ENCODE measurements at places on chromosomes 2 and 18.
A peak's percentile ranks its signal among the peaks of the same experiment; 100 is the strongest.

- DNase-seq: no peak
Measured at GRCh38 chr2:36677386-36677785, 19.1 kb upstream of the VIT start.

DNA sequence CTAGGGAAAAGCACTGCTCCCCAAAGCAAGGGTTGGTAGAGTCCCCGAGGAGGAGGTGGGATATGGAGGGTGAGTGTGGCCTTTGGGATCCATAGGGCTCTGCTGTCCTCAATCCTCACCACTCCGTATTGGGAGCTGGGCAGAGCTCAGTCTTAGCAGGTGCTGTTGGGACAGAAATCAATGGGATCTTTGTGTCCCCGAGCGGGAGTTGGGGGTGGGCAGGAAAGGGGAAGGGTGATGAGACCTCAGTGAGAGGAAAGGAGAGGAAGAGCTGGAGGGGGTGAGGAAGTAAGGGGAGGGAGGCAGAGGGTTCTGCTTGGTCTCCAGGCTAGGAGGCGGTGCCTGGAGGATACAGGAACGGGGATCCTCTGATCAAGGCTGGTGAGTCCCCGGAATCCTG, 2.6 kb downstream of the ASIC4 start:
- DNase-seq: no peak

- DNase-seq: no peak
Measured at GRCh38 chr2:122237450-122237849, 482.0 kb downstream of the TSN start.

- no peak for DNase-seq
Measured at GRCh38 chr2:14577843-14578242, 54.7 kb upstream of the LRATD1 start.

- no peak for DNase-seq
Measured at GRCh38 chr2:37866171-37866934, 58.7 kb upstream of the RMDN2 start.

DNA sequence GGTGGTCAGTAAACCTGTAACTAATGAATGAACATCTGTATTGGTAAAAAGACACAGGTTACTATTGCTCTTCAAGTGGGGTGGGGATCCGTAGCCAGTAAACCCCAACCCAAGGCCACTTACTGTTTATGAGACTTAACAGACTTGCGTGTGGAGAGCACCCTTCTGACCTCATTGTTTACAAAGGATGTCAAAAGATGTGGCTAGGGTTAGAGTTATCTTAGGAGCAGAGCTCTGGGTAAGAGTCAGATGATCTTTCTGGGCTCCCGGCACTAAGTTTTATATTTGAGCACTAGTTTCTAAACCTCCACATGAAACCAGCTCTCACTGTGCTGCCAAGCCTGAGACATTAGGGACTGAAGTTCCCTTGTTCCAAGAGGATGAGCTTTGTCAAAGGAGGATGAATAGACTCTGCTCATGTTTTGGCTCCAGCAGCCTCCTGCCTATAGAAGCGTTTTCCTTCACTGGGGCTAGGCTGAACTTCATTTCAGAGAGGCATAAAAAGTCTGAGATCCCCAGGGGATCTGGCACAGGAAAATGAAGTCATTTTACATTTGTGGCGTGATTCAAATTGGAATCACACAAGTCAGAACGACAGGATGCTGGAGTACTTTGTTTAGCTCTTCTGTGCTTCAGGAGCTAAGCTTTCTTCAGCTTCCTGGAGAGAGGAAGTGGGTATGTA, 403.1 kb upstream of the TRIB2 start:
- DNase-seq: no peak

GRCh38 chr2:120219766-120220165, 3.4 kb downstream of the TMEM185B start:
- DNase-seq: no peak

- DNase-seq: no peak
Measured at GRCh38 chr2:37000318-37000717, 34.0 kb upstream of the STRN start.

GRCh38 chr2:222771832-222772231, 89.0 kb upstream of the ACSL3 start:
- DNase-seq: no peak

GRCh38 chr18:61953161-61953560, 60.4 kb upstream of the RNF152 start:
- DNase-seq: no peak

GRCh38 chr2:11711751-11712150, 34.7 kb upstream of the LPIN1 start:
- DNase-seq: no peak

- DNase-seq: no peak
Measured at GRCh38 chr18:62781893-62782292, 66.6 kb downstream of the PHLPP1 start.

DNA sequence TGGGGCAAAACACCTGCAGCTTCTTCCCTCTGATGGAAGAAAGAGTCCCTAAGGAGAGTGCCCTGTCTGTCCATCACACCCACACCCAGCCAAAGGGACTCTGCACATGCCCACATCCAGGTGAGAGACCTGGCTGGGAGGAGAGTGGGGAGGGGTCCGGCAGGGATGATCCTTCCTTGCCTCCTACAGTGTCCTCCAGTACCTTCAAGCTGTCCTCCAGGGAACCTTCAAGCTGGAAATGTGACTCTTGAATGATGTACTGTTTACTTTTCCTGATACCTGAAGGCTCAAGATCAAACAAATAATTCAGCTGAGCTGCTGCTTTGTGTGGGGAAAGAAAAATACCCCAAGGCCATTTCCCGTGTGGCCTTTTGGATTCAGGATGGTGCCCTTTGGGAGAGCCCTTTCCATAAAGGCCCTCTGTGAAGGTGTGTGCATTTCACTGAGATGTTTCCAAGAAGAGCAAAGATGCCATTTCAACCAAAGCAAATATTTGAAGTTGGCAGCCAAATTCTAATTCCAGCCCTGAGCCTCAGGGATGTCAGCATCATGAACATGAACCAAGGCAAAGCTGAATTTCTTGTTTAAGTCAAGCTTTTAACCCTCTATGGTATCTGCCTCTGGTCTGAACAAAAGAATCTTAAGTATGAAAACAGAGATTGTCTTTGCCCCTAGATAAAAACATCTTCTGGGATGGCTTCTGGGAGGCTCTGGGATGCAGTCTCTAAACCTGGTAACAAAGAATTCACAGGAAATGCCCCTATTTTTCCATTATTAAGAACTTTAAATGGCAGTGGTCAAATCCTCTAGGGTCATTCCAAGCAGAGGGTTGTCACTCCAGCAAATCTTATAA, 11.1 kb downstream of the EVA1A start:
- no peak for DNase-seq

DNA sequence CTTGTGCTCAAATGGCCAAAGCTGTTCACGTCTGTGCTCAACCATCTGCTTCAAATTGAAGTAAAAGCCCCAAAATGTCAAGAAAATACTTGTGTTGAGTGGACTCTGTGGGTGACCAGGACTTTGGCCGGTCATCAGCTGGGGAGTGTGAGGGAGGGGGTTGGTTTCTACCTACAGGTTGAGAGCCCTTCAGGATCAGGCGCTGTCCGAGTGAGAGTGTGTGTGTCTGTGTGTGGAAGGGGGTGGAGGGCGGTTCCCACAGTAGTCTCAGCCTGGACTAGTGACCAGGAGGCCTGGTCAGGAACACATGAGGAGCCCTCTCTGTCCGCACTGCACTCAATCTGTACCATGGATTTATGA, 34.2 kb downstream of the ATOH8 start:
- DNase-seq: no peak

DNA sequence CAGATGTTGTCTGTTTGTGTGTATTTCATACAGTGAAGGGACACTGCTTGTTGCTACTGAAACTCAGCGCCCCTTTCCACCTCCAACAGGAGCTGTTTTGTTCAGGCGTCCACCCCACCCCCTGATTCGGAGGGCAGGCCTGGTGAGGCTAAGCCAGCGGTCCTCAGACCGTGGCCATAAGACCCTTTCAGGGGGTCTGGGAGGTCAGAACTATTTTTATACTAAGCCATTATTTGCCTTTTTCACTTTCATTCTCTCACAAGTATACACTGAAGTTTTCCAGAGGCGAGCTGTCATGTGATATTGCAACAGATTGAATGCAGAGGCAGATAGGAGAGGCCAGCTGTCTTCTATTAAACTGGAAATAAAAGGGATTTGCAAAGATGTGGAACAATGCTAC, 39.7 kb upstream of the IGFBP5 start:
- DNase-seq: no peak

DNA sequence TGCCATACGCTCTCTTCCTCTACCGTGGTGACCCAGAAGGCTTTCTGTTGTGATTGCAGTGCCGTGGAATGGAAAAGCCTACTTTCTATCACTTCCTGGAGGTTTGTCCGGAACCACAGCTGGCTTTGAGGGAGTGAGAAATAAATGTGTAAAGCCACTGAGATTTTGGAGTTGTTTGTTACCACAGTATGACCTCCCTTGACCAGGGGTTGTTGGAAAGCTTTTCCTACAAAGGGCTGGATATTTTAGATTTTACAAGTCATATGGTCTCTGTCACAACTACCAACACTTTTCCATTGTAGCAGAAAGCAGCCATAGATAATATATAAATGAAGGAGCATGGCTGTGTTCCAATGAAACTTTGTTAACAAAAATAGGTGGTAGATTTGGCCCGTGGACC, 70.3 kb downstream of the VAPA start:
- DNase-seq: no peak

GRCh38 chr2:10688921-10689807, 611 bp downstream of the NOL10 start:
- no peak for DNase-seq

GRCh38 chr18:79851950-79852349, 54.2 kb downstream of the KCNG2 start:
- DNase-seq: no peak

DNA sequence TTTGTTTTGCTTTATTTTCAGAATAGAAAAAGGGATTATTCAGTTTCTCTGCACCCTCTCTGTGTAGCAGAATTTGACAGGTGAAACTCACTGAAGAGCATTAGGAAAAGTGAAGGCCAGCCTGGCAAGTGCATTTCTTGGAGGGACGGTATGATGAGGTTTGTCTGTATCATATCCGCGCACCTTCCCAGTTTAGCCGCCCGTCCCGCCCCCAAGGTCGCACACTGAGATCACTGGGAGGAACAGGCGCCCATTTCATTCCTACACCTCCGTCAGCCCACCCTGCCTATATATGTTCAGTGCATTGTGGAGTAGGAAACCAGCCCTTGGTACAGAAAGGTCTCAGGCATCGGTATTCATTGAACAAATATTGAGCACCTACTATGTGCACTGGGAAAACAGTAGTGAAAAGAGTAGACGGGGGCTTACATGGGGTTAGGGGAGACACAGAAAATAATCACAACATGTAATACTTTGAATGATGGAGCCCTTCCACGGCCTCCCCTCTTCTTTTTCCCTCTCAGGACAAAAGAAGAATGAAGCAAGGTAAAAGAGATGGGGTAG, 678 bp upstream of the FECH start:
- no peak for DNase-seq

- DNase-seq: no peak
Measured at GRCh38 chr2:201406077-201406662, 45.1 kb downstream of the TRAK2 start.

- DNase-seq: no peak
Measured at GRCh38 chr2:203808046-203808750, 59.4 kb upstream of the CTLA4 start.

DNA sequence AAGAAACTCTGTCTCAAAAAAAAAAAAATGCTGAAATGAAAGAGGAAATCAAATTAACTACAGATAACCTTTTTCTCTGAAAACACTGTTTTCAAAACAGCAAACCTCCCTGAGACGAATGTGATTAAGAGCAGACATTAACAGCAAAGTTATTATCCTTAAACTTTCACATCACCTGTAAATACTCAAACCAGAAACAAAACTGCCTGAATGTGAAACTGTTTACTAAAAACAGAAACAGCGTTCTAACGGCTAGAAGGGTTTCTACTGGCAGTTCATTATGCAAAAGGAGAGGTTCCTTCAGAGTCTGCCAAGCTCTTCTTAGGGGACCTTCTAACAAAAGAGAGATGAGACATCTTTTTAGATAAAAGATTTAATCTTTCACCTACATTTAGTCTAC, 45.9 kb downstream of the PNO1 start:
- DNase-seq: peak; percentile 9

Measured in central memory CD4-positive, alpha-beta T cell (primary cell).